ENCODE measurements at places on chromosomes 4 and X.

DNA sequence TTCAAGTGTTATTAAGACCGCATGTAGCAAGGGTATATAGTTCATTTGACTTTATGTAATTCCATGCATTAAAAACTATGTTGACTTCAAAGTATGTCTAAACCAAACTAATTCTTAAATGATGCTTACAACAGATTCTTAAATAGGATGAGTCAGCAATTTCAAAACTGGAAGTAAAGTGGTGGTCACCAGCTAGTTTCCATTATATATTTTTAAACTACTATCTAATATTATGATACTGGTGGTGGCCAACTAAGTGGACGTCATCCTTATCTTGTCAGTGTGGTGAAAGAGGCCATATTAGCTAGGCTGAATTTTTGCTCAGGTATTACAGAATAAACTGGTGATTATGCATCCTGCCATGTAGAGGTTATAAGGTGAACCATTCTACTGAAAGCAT lies 1.2 kb downstream of the IL15 start:
- no peak for DNase-seq

GRCh38 chrX:132127743-132128142 lies at the start of gene FRMD7:
FRMD7 (minus strand) TSS chrX:132128020; CDS start chrX:132127844, 176 bp downstream.
- DNase-seq: no peak

- no peak for DNase-seq
Observed at GRCh38 chr4:90099812-90100211, 27.4 kb upstream of the CCSER1 start.

DNA sequence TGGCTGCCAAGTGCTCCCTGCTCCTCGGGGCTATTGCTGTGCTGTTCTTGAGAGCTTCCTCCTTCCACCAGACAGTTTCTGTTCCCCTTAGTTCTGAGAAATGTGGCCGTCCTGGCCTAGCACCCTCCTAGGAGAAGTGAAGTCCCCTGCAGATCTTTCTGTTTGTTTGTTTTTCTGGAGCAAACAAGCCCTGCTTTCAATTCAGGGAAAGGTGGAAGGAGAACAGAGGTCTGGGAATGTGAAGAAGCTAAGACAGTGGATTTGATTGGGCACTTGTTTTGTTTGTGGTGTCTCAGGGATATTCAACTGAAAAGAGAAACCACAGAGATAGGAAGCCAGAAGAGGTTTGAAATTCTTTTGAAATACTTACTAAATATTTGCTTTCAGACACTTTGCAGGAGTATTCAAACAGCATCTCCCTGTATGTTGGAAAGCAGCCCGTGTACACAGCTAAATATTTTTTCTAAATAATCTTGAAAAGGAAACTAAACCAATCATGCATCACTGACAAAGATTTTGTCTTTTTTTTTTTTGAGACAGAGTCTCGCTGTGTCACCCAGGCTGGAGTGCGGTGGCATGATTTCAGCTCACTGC lies 36.5 kb upstream of the PPM1K start:
- DNase-seq: peak; percentile 4

Data from endothelial cell of umbilical vein (primary cell).